NCI-H187 treated with DMSO at 0.1 percent for 48 hours (cell line): ENCODE measurements at places on chromosomes 7 and 10.

- no peak for DNase-seq
Observed at GRCh38 chr10:120945182-120945581, 94.0 kb downstream of the WDR11 start.

GRCh38 chr10:128274938-128275337 is 148.7 kb upstream of the MKI67 start:
- DNase-seq: no peak

DNA sequence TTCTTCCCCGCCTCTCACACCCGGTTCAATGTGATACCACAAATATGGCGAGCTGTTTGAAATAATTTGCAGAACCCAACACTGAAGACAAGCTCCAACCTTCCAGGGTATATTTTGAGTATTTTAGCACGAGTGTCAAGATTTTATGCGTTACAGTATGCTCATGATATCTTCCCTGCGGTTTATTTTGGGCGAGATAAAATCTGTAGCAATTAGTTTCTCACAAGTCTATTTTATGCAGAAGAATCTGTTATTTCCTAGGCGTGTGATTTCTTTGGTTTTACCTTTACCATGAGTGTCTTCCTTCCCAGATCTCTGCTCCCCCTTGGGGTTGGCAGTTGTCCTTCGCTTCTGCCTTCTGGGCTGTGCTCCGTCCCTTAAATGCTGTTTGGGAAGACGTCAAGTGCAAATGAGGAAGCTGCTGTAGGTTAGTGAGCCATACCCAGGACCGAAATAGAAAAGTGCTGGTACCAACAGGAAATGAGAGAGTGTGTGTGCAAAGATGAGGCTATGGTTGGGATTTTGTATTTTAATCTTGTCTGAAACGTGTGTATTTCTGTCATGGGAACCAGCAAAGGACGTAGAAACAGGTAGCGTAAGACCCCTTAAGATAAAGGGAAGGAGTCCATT is 299.8 kb downstream of the KLF6 start:
- no peak for DNase-seq

DNA sequence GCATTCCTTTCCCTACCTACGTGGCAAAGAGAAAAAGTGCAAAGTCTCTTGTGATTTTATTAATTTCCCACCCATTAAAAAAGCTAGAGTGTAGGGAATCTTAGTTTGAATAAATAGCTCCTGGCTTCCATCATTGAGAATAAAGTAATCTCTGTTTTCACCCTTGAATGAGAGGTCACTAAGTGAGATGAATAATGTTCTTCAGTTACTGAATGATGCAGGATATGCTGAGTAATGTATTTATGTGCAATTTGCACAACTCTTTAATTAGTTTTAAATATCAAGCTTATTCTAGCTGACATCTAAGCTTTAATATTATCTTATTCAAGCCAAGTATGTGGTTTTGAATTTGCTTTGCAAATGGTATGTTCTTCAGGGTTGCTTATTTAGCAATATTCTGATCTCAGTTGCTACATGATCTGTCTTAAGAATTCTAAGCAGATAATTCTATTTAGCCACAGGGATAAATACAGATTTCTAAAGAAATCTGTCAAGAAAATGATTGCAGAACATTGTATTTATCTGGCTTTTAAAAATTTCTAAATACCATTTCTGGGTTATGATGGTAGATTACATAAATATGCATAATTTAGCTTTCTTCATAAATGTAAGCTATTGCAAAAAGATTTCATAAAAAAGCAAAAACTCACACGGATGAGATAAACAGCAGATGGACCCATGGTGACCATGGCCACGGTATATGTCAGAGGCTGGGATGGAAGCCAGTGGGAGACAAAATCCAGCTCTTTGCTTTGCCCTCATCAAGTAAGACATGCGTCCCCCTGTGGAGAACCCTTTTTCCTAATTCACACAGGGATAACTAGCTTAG is 141.0 kb downstream of the MACC1 start:
- DNase-seq: no peak

- no peak for DNase-seq
Observed at GRCh38 chr10:58963723-58964124, 212.7 kb upstream of the PHYHIPL start.

GRCh38 chr7:4065190-4065589 is 616.9 kb upstream of the FOXK1 start:
- DNase-seq: no peak
